ENCODE measurements at places on chromosomes 1 and 21.
A peak's percentile ranks its signal among the peaks of the same experiment; 100 is the strongest.

DNA sequence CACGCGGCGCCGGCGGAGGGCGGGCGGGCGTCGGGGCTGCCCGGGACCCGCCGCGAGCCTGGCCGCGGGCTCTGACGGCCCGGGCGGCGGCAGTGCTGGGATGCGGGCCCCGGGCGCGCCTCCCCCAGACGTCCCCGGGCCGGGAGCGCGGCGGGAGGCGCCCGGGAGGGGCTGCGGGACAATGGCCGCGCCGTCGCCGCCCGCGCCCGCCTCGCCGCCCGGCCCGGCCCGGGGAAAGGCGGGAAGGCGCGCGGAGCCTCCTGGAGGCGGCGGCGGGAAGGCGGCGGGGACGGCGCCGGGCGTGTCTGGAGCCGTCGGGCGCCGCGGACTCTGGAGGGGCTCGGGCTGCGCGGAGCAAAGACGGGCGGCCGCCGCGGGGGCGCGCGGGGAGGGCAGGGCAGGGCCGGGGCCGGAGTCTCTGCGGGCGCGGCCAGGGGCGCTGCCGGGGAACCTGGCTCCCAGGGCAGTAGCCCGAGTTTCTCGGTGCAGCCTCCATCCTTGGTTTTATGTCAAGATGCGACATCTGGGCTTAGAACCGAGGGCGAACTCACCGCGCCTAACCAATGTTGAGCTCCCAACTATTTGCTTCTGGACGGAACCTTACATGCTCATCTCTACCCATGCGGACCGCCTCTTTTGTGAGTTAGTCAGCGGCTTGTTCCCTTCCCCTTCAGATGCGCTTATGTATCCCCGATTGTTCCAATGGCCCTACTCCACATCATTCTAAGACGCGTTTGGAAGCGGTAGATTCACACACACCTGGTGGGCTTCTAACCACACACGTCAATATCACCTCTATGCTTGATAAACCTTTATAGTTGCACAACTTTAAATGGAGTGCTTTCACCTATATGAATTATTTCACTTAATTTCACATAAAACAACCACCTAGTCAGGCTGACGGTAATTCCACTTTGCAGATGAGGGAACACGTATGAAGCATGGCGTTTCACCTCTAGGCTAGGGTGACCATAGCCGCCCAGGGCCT is 651 bp downstream of the ZBTB8A start:
- no peak for DNase-seq

DNA sequence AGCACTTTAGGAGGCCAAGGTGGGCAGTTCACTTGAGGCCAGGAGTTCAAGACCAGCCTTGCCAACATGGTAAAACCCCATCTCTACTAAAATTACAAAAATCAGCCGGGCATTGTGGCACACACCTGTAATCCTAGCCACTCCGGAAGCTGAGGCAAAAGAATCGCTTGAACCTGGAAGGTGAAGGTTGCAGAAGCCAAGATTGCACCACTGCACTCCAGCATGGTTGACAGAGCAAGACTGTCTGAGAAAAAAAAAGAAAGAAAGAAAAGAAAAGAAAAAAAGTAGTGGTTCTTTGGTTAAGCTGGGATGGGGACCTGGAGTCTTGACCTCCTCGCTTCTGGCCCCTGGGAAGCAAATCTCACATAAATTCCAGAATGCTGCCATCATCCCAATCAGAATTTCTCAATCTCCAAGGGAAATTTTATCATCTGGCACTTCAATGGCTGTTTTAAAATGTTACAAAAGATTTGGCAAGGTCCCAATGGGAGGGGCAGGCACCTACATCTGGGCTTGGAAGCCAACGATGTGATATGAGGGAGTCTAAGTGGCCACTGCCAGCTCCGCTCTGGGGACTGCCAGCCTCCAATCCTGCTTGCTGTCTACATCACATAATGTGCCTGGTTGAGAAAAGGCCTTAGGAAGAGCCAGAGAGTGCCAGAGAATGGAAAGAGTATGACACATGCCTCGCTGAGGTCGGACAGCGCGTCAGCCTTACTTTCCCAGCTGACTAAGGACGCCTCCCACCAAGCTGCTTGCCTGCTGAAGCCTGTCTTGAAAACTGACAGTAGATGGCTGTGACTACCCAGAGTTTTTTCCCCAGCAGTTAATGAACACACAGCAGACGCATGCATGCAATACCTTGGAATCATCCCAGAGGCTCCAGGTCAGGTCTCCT is 42.1 kb upstream of the SRP9 start:
- DNase-seq = peak; percentile 83

- no peak for DNase-seq
These were observed 26.1 kb downstream of the ETS2 start for GRCh38 chr21:38831526-38832467.

DNA sequence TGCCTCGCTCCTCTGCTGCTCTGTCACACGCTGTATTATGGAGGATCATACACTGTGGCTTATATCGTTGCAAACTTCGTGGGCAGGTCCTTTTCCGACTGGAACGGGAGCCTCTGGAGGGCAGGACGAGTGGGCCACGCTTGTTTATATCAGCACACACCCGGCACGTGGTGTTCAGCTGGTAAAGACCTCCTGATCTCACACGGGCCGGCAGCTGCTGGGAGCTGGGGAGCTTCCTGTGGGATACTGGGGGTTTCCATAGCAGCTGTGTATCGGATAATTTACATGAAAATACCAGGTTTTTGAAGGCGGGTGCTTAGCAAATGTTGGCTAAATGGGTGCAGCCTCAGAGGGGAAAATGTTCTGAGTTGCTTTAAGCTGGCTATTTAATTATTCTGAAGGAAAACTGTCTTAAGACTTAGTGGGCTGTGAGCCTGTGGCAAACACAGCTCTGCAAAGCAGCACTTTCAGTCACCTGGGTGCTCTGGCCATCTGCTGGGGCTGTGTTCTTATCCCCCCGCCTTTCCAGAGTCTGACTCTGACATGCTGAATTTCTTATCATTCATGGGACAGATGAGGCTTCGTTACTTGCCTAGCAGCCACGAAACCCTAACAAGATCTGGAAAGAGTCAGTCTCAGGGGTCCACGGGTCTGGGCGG is 103.6 kb upstream of the GCLM start:
- DNase-seq = no peak

DNA sequence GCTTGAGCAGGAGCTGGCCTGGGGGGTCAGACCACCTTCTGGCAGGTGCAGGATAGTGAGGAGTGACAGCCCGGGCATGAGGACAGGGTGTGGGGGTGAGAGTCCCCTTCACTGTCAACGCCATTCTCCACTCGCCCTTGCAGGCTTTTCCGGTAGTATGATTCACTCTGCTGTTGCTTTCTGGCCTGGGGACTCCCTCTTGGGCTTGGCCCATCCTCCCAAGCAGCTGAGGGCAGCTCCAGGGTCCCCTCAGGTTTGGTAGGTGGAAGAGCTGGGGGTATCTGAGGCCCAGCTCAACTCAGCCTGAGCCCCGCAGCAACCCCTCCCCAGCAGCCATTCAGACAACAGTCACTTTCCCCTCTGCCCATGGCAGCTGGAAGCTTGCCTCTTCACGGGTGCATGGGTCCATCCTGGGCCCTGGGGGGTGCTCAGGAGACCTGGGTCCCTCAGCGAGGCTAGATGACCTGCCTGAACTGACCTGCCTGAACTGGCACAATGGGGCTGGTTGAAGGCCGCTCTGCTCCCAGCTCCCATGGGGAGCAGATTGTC is 1.3 kb downstream of the CLDN19 start:
- no peak for DNase-seq
